ENCODE measurements at places on chromosomes 2 and 18. TPM values are rescaled to one million over a fixed set of nuclear protein-coding genes. Genes with fewer than 3 reads are reported as not detected.

Gene ASXL3
- total RNA-seq: 0.74 TPM

GRCh38 chr2:112317303-112318158, 42.1 kb downstream of the ZC3H6 start:
- DNase-seq: no peak

Gene EDAR
- not detected for total RNA-seq

DNA sequence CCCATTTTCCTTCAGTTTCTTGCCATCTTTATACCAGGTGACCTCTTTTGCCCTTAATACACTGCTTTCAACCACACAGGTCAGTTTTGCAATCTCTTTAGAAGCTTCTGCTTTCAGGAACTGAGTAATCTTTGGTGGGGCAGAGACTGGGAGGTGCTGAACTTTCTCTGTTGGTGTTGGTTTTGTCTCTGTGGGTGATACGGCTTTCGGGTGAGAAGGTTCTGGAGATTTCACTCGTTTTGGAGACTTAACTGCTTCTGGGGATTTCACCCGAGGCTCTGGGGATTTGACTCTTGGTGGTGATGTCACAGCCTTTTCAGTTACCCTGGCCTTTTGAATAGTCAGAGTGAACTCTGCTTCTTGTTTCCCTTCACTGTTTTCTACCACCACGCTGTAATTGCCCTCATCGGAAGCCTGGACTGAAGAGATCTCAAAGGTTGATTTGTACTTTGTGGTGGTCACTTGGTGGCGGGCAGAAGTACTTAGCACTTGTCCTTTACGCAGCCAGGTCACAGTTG, 50.4 kb downstream of the PLEKHA3 start:
- no peak for DNase-seq
